ENCODE measurements at places on chromosomes 4 and X. TPM values are rescaled to one million over a fixed set of nuclear protein-coding genes. Genes with fewer than 3 reads are reported as not detected.

GRCh38 chrX:150926791-150927190 is 28.3 kb upstream of the CD99L2 start:
- no peak overlapping the region for H3K27ac ChIP-seq
- H3K36me3 ChIP-seq = no peaks in the 10 kb centered on the region
- DNase-seq = no peak
- no peaks in the 10 kb centered on the region for H3K27me3 ChIP-seq
- H3K4me1 ChIP-seq = no peaks in the 10 kb centered on the region

DNA sequence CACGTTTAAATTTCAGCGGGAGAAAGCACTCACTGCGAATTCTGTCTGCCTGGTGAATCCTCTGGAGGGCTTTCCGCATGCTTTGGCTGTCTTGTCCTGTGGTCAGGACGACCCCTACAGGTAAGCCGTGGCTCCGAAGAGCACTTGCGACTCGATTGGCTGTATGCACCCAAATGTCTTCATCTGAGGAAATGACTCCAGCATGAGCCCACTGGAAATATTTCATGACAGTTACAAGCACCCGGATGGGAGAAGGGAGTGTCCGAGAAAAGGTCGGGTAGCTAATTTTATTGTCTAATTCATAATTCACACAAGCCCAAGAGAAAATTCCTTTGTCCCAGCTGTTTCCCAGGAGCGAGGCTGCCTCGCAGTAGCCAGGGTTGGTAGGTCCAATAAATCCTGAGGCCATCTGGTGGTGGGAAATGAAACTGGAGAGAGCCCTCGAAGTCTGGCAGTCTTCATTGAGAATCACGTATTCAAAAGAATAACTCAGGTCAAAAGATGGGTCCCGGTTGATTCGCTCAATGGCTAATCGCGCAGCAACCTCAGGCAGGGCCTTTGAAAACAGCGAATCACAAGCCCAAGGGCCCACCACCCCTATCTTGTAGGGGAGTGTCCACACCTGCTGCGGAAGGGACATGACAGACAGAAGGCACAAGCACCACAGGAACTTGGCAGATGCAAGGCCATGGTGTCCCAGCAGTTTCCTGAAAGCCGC is 6.6 kb downstream of the GUCY2F start:
- DNase-seq = no peak
- H3K4me3 ChIP-seq = no peak overlapping the region
- peaks cover 8% of the 10 kb centered on the region for H3K4me1 ChIP-seq
- H3K27ac ChIP-seq = no peak overlapping the region
- H3K36me3 ChIP-seq = no peaks in the 10 kb centered on the region

DNA sequence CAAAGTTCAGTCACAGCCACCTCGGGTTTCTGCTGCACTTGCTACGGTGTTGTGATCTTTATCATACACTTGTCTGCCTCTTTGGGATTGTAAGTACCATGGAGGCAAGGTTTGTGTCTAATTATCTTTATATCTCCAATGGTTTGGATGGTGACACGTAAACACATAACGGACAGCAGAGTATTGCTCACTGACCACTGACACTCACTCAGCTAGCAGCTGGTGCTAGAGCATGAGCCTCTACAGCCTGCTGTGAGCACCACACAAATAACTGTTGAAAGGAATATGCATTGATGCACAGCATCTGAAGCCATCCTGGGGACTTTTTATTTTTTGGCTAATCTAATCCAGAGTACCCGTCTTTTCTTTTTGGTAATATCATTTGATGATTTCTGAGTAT is 156.0 kb downstream of the DCLK2 start:
- peaks cover 22% of the 10 kb centered on the region for H3K36me3 ChIP-seq
- no peak for DNase-seq

DNA sequence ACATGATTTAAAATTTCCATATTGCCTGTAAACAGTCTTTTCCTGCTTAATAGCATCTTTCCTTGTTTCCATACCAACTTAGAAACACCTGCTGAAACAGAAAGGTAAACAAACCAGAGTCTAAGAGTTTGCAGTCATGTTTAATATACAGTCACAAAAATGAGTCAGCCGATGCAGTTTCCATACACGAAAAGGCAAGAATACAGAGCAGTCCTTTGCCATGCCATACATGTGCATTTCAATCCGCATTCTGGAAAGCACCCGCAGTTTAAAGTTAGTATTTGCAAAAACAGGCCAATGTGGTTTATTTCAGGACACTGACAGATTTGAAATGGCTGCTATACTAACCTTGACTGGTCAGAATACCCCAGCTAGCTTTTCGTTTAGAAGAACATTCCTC is 32.1 kb downstream of the ASB5 start:
- H3K27ac ChIP-seq = peak overlapping the region; percentile 83
- no peaks in the 10 kb centered on the region for H3K36me3 ChIP-seq
- peak overlapping the region; percentile 11 for H3K4me3 ChIP-seq

DNA sequence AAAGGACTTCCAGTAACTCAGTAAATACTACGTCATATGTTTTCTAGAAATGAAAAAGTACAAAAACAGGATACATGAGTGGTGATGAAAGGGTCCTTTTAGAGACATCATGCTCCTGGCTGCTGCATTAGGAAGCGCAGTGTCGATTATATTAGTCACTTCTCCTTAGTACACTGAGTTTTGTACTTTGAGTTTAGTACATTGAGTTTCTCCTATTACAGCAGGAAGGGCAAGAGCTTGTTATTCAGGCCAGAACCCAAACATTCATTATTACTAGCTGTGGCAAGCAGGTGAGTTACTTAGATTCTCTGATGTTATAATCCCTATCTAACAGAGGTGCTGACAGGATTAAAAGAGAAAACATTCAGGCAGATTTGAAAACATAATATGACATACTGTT is 21.3 kb downstream of the RPGR start:
- no peak for DNase-seq
- no peak overlapping the region for H3K27ac ChIP-seq
- H3K27me3 ChIP-seq = no peaks in the 10 kb centered on the region
- no peaks in the 10 kb centered on the region for H3K4me1 ChIP-seq
- H3K4me3 ChIP-seq = no peak overlapping the region

DNA sequence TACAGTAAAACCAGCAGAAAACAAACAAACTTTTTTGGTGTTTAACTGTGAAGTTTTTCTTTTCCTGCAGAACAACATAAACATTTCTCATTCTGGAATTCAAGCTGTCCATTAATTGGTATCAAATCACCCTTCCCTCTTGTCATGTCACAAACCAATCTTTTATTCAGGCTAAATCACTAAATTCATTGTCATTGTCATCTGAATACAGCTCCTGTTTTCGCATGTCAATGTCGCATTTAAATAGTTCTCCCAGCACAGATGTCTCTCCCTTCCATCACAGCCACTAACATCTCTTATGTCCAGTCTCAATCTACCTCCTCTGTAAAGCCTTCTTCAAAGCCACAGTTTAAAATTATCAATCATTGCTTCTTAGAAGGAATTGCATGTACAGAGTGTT is 192.1 kb upstream of the PCDH10 start:
- H3K4me1 ChIP-seq = no peaks in the 10 kb centered on the region
- H3K4me3 ChIP-seq = no peak overlapping the region
- no peaks in the 10 kb centered on the region for H3K27me3 ChIP-seq
- H3K36me3 ChIP-seq = no peaks in the 10 kb centered on the region
- no peak overlapping the region for H3K27ac ChIP-seq

DNA sequence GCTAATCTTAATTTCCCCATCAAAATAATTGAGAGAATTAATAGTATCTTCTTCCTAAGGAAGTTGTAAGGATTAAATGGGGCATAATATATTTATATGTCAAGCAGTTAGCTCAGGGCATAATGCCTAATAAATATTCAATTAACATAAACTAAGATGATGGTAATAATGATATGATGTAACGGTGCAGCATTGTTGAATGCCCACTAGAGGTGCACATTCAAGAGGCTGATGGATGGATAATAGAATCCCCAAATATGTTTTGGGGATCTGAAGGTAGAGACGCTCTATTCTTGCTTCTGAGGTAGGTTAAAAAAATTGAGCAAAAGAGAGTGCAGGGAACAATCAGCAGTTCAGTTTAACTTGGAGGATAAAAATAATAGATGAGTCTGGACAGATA is 37.1 kb downstream of the ATOH1 start:
- H3K27me3 ChIP-seq = no peaks in the 10 kb centered on the region
- no peaks in the 10 kb centered on the region for H3K36me3 ChIP-seq
- no peak overlapping the region for H3K27ac ChIP-seq
- no peak for DNase-seq
- H3K4me1 ChIP-seq = no peaks in the 10 kb centered on the region
- H3K4me3 ChIP-seq = no peak overlapping the region

DNA sequence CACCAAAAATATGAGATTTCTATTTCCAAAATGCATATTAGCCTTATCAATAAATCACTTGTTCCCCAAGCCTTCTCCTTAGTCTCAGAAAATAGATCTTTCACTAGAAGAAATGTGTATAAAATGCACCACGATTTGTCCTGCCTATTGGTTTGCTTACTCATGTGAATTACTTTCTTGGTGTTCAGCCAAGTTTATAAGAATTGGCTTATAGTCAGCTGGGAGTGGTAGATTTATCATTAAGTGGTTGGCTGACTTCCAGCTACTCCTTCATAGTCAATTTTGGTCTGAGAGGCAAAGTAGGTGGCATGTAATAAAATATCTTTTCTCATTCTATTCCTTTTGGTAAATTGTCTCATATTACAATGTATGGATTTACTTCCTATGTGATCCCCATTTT is 1.3 kb downstream of the SULT1E1 start:
- no peaks in the 10 kb centered on the region for H3K4me1 ChIP-seq
- H3K36me3 ChIP-seq = no peaks in the 10 kb centered on the region
- DNase-seq = no peak
- H3K27me3 ChIP-seq = no peaks in the 10 kb centered on the region

DNA sequence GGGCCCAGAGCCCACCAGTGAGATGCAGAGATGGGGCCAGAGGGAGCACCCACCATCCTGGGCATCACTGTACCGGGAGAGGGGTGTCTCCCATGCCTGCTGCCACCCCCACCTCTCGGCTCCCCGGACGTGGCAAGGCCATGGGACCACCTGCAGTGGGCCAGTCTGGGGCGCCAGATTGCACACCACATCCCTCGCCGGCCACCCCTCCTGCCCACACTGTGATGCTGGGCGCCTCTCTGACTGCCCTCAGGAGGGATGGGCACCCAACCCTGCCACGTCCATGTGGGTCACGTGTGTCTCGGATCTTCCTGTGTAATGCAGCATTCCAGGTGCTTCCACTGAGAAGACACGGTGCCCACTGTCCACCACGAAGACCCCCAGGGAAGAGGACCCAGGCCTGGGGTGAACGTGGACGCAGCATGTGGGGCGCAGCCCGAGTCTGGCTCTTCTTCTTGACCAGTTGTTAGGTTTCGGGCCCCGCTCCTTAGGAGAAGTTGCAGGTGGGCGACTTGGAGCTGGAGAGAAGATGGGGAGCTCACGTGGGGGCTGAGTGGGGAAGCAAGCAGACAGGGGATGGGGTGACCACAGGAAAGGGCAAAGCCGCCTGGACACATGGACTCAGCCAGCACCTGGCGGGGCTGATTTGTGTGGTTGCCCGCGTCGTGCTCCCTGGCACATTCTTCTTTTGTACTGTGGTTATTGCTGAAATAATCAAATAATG is 47.7 kb downstream of the ZFYVE28 start:
- no peak for DNase-seq
- no peaks in the 10 kb centered on the region for H3K27me3 ChIP-seq
- H3K27ac ChIP-seq = no peak overlapping the region
- no peaks in the 10 kb centered on the region for H3K36me3 ChIP-seq
- no peak overlapping the region for H3K4me3 ChIP-seq

GRCh38 chrX:27463187-27463586 is at the start of gene PPP4R3C:
Gene PPP4R3C, minus strand, starts transcription at chrX:27463341. Its CDS starts 45 bp downstream, at chrX:27463296.
- no peaks in the 10 kb centered on the region for H3K27me3 ChIP-seq
- DNase-seq = no peak
- H3K27ac ChIP-seq = no peak within 1 kb of the TSS
- no peak within 1 kb of the TSS for H3K4me3 ChIP-seq
- H3K36me3 ChIP-seq = no peaks in the 10 kb centered on the region

DNA sequence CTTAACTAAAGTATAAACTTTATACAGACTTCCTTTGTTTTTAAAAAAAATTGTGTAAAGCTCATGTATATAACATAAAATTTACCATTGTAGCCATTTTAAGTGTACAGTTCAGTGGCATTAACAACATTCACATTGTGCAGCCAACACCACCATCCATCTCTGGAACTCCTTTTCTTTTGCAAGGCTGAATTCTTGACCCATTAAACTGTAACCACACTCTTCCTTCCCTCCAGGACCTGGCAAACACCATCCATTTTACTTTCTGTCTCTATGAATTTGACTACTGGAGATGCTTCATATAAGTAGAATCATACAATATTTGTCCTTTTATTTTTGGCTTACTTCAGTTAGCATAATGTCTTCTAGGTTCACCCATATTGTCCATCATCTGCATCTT is 104.7 kb downstream of the RASL11B start:
- no peaks in the 10 kb centered on the region for H3K4me1 ChIP-seq
- DNase-seq = no peak
- H3K4me3 ChIP-seq = no peak overlapping the region

GRCh38 chrX:133983256-133983973 is 2.0 kb downstream of the GPC3 start:
- no peak overlapping the region for H3K27ac ChIP-seq
- DNase-seq = no peak
- no peaks in the 10 kb centered on the region for H3K4me1 ChIP-seq
- no peak overlapping the region for H3K4me3 ChIP-seq

- no peak for DNase-seq
- no peak overlapping the region for H3K4me3 ChIP-seq
- no peaks in the 10 kb centered on the region for H3K36me3 ChIP-seq
- H3K4me1 ChIP-seq = no peaks in the 10 kb centered on the region
Measured at GRCh38 chr4:5460106-5460801, 248.1 kb downstream of the EVC2 start.

- no peak for DNase-seq
- H3K36me3 ChIP-seq = no peaks in the 10 kb centered on the region
- H3K4me1 ChIP-seq = no peaks in the 10 kb centered on the region
- H3K27me3 ChIP-seq = no peaks in the 10 kb centered on the region
Measured at GRCh38 chrX:21781976-21782375, 24.1 kb upstream of the SMPX start.

DNA sequence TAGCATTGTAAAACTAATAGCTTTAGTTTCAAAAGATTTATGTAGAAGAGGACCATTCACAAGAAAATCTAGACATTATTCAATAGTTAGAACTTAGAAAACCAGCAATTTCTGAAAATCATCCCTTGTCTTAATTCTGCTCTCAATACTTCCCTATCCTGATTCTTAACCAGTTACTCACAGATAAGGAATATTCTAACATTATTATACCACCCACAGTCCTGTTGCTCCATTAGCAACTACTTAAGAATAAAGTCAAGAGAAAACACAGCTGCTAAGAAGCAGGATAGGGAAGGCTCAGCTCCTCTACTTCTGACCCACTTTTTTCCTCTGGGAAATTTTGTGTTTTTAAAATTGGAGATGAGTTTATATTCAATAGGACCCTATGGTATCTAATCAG is 47.7 kb downstream of the PHKA1 start:
- no peak overlapping the region for H3K27ac ChIP-seq
- no peaks in the 10 kb centered on the region for H3K36me3 ChIP-seq
- no peaks in the 10 kb centered on the region for H3K4me1 ChIP-seq
- no peak overlapping the region for H3K4me3 ChIP-seq
- DNase-seq = no peak

CHST7 gene
- total RNA-seq = 15.8 TPM

CPE gene
- 64.5 TPM for total RNA-seq

SMIM10 gene
- 9.3 TPM for total RNA-seq

GPR173 gene
- 2.5 TPM for total RNA-seq

TRO gene
- total RNA-seq = 6.1 TPM

GNRHR gene
- not detected for total RNA-seq

FRMPD3 gene
- 0.14 TPM for total RNA-seq

NHSL2 gene
- total RNA-seq = 10.3 TPM

IGSF1 gene
- total RNA-seq = 0.49 TPM

NPY1R gene
- total RNA-seq = 2.8 TPM

NWD2 gene
- 0.33 TPM for total RNA-seq

All from sigmoid colon (tissue), 7 donors.